ENCODE measurements at places on chromosomes 16 and 17.

DNA sequence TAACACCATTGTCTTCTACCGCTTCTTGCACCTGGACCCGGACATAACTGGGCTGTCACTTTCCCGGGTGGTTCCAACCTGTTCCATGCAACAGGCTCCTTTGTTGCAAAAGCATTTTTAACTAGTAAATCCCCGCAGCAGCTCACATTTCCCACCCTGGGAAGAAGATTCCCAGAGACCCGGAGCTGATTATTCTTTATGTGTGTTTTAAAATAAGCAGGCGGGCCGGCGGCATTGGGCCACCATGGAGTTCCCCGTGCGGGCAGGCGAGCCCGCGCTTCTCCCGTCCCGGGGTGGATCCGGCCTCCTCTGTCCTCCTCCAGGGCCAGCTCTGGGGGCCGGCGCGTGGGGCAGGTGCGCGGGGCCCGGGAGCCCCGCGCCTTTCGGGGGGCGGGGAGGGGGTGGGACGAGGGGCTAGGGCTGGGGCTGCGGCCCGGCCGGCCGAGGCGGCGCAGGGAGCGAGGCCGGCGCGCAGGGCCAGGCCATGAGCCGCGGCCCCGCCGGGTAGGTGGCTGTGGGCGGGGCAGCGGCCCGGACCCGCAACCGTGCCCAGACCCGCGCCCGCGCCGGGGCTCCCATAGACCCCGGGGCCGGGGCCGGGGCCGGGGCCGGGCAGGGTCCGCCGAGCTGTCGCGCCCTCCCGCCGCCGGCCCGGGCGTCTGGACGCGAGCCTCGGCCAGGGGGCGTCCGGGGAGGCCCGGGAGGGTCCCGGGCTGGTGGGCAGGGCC is 1.7 kb downstream of the CRAMP1 start:
- DNase-seq, result no peak

GRCh38 chr16:74046524-74046923 is 250.1 kb upstream of the PSMD7 start:
- no peak for DNase-seq

DNA sequence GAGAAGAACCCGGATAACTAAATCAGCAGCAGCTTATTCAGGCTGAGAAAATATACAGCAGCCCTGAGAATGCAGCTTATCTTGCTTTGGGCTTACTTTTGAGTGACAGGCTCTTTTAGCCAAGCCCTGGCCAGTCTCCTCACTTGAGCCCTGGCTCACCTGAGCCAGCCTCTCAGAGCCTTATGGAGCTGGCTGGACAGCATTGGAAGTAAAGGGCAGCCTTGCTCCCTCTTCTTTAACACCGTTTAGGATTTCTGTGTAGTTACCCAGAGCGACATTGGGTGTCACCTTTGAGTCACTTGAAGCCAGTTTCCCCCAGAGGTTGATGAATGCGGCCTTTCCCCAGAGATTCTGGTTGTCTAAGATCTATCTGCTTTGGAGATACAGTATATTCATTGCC is 7.7 kb upstream of the NPIPB2 start:
- DNase-seq, result no peak

GRCh38 chr16:50279504-50279865 is 13.1 kb downstream of the ADCY7 start:
- DNase-seq, result no peak

GRCh38 chr16:49468611-49469310 is 95.2 kb downstream of the C16orf78 start:
- no peak for DNase-seq
